Left cardiac atrium (tissue), 4 donors: ENCODE measurements at places on chromosomes 6 and 20. TPM values are rescaled to one million over a fixed set of nuclear protein-coding genes. Genes with fewer than 3 reads are reported as not detected.

DNA sequence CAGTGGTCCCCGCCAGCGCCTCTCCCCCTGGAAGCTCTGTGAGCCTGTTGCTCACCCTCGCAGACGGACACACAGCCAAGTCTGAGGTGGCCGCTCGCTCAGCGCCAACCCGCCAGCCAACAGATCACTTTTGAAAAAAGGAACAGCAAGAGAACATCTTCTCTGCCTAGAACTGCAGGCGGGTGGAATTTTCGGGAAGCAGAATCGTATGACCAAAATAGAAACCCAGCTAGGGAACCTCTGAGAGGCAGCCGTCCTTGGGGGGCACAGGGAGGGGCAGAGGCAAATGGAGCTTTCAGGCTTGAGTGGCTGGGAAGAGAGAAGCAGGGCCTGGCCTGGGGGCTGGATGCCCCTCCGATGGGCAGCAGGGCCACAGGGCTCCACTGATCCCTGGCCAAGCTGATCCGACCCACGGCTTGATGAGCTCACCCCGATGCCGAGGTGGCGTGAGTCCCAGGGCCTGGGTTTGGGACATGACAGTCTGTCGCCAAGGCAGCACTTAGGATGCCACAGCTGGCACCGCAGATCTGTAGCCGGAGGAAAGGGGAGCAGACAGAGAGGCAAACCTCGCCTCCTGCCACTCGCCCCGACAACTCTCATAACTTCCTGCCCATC is 9.8 kb downstream of the NFATC2 start:
- peak; percentile 69 for DNase-seq

LY6G6C gene
- total RNA-seq: not detected

LRFN2 gene
- not detected for total RNA-seq

- no peak for DNase-seq
These were observed 7.6 kb downstream of the RPP21 start for GRCh38 chr6:30352550-30352949.

DNA sequence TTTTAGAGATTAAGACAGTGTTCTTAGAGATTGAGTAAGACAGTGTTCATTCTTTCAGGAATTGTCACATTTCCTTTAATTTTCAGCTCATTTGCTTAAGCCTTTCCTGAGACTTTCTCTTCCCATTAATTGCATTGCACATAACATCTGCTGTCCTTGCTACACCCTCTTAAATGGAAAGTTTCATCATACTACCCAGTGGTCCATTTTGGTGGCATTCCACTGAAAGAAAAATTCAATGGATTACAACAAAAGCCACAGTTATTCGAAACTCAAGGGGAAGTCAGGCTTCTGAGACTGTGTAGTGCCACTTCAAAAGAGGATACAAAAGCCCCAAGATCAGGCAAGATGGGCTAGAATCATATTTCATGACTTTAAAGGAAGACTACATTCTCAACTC is 64.0 kb downstream of the RSPO3 start:
- DNase-seq: no peak

- DNase-seq: peak; percentile 20
These were observed 640.5 kb downstream of the DHX35 start for GRCh38 chr20:39602649-39603048.

DNA sequence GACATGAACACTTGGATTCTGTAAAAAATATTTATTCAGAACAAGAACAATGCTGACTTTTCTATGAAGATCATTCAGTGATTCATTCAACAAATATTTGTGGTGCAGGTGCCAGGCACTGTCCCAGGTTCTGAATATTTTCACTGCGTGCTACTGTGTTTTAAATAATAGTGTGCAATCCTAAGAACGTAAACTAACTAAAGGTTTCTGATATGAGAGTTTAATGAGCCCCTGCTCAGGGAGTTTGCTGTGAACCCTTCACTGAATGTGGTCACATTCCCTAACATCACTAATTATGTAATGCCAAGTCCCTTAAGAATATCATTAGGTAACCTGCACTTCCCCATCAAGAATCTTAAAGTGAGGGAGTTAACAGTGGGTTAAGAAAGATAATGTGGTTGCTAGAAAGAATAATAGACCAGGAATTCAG is 1.7 kb upstream of the TMEM170B start:
- no peak for DNase-seq

GRCh38 chr6:127486934-127487333 is 27.7 kb upstream of the KIAA0408 start:
- DNase-seq: no peak

GRCh38 chr6:154995254-154996015 is at the start of gene TIAM2:
TSS of gene TIAM2 (plus strand) at chr6:154995315. CDS start at chr6:155129224, 133,909 bp downstream.
- peak; percentile 45 for DNase-seq

TRIM31 gene
- total RNA-seq: not detected

GRCh38 chr6:123638865-123639264 is 2.1 kb upstream of the TRDN start:
- no peak for DNase-seq

GRCh38 chr6:139600343-139600742 is 225.9 kb upstream of the CITED2 start:
- DNase-seq: no peak

GRCh38 chr20:63102721-63103375 is 96.1 kb upstream of the BHLHE23 start:
- DNase-seq: peak; percentile 61

GRCh38 chr6:117389227-117390057 is 36.3 kb downstream of the ROS1 start:
- no peak for DNase-seq

EPB41L1 gene
- total RNA-seq: 32.1 TPM

DNA sequence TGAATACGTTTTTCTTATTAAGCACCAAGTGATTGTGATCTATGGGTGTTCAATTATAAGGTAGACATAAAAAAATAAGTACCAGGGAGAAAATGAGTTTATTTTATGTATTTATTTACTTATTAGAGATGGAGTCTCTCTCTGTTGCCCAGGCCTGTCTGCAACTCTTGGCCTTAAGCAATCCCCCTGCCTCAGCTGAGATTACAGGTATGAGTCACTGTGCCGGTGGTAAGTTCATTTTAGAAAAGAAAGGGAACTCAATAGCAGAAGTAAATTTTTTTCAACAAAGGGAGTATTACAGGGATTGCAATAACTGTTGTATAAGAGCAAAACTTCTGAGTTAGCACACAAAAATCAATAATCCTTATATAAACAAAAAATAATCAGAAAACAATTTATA is 98.7 kb upstream of the FUT9 start:
- no peak for DNase-seq

DNA sequence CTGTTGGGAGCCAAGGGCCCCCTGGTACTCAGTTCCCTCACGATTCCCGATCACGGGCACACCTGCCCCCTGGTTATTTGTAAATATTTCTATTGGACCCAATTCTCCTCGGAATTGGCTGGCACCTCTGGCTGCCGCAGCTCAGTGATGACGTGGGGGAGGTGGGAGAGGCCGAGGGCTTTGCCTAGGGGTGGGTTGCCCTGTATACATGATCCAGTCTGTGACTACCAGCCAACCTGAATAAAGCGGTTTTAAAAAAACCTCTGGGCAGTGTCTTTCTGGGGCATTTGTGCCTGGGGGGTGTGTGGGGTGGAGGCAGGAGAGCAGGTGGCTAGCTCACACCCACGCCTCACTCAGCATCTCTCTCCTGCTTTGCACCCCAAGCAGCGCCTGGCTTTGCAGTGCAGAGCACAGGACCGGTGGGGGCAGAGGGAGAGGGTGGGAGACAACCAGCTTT is 42.2 kb downstream of the VSTM2L start:
- no peak for DNase-seq

GRCh38 chr6:32439602-32440214 is at the start of gene HLA-DRA:
TSS of gene HLA-DRA (plus strand) at chr6:32439887. CDS start at chr6:32439951, 64 bp downstream.
- no peak for DNase-seq

DNA sequence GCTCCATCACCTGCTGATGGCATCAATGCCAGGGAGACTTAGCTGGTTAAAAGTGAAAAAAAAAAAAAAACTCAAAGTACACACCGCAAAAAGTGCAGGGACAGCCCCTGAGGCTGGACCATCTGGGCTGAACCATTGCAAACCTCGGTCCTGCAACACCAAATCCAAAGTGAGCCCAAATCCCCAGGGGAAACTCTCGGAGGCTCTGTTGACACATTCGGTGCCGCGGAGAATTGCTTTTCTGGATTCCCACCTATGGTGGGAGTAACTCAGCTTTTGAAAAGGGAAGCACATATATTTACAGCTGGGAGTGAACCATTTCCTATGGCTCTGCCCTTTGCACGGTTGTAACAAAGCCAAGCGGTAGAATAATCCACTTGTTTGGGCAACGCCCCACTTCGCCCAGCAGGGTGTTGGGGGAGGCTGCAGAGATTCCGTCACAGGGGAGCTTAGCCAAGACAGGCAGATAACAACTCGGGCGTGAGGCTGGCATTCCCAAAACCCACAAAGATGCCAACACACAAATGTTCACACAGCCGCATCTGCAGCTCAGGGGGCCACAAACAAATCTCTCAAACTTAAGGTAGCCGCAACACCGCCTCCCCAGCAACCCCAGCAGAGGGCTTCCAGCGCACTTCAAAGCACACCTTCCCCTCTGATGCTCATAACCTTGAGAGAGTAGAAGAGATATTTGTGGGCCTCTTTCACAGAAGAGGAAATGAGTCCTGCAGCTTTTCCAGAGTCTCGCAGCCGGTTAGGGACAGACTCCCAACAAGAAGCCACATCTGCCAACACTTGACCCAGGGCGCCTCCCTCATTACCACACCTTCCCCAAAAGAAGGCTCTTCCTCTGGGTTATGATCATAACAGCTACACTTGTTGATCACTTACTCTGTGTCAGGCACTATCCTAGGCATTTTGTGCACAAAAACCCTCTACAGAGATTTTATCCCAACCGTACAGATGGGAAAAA is 11.4 kb downstream of the ZC3H12D start:
- peak; percentile 55 for DNase-seq

DNA sequence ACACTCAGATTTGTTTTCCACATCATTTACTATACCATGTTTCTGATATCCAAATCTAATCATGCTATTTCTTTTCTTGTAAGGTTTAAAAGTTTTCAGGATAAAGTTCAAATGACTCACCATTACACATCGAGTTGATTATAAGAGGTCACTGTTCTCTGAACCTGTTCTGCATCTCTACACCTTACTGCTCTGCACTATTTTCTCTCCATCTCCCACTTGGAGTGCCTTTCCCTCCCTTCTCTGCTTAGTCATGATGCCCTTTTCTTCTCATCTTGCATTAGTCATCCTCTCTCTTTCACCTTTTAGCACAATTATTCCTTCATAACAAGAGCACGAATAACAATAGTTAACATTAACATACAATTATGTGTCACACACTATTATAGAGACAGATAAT is 37.5 kb upstream of the FUT9 start:
- no peak for DNase-seq

GRCh38 chr6:155894758-155895157 is 439.1 kb upstream of the NOX3 start:
- no peak for DNase-seq

RIPPLY2 gene
- not detected for total RNA-seq

DNA sequence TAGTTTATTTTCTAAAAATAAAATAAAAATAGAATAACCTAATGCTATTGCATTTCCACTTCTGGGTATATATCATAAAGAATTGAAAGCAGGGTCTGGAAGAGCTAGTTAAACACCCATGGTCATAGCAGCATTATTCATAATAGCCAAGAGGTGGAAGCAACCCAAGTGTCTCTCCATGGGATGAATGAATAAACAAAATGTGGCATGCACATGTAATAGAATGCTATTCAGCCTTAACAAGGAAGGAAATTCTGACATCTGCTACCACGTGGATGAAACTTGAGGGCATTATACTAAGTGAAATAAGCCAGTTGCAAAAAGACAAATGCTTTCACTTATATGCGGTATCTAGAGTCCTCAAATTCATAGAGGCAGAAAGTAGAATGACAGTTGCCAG is 130.8 kb downstream of the TIAM2 start:
- DNase-seq: no peak

NRSN1 gene
- total RNA-seq: not detected

DNA sequence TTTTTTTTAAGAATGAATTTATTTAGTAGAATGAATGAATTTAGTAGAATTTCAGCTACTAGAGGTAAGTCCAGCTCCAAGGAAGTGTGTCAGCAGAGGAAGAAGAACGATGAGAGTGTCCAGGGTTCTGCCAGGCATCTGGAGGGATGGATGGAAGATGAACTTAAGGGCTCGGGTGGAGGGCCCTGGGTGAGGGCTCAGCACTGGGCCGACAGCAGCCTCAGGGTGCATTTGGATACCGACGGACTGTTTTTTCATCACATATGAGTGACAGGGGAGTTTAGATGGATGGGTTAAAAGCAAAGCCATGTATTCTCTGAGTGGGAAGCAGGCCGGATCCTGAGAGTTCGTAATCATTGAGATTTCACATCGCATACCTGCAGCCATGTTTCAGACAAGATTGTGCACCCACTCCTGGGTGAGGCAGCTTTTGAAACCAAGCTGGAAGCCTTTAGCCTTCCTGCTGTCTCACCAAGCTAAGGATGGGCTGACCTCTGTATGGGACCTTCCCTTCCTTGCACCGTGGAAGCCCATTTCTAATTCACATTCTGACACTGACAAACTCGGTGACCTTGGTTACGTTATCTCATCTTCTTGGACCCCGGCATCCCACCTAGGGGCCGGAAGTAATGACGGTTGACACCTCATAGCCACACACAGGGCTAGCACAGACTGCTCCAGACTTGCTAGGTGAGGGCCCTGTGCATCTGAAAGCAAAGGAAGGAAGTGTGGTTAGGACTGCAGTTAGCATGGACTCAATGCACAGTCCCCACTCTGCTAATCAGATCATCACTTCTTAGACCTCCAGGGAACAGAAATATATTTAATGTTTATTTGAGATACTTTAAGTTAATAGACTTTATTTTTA is 228.5 kb downstream of the SLC24A3 start:
- DNase-seq: no peak

GRCh38 chr6:155549928-155550327 is 94.3 kb upstream of the NOX3 start:
- DNase-seq: no peak

DNA sequence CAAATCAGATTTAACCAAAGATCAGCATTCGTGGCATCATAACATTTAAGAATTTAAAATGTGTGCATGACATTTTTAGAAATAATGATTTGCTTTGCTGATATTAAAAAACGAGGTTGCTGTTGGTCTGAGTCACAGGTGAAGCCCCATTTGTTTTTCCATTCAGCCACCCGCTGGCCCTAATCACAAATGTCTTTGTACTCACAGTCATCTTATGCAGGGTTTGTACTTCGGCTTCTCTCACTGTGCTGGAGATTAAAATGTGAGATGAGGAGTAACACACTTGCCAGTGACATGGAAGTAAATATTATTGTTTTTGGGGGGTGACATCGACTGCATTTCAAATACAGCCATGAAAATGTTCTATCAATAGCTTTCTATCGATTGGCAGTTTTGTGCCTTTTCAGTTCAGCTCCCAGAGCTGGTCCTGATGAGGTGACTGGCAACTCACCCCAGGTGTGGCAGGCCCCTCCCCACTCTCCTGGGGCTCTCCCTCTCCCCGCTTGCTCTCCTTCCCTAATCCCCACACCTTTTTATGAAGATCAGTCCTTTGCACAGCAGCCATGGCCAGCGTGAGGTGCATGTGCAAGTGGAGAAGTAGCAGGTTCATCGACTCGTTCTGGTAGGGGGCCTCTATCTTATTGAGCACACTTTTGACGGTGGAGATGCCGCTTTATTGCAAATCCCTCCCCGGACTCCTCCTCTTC is 58.8 kb upstream of the FUCA2 start:
- no peak for DNase-seq

- no peak for DNase-seq
These were observed 76.6 kb downstream of the DZANK1 start for GRCh38 chr20:18390201-18390600.

GRCh38 chr6:28974505-28974904 is 30.6 kb downstream of the ZNF311 start:
- DNase-seq: no peak
